Mammary epithelial cell (primary cell): ENCODE measurements at places on chromosomes 13 and 19. TPM values are rescaled to one million over a fixed set of nuclear protein-coding genes. Genes with fewer than 3 reads are reported as not detected.

Gene PRTN3
- total RNA-seq, result not detected

Gene THAP8
- total RNA-seq, result 2.3 TPM

Gene FXYD3
- total RNA-seq, result 344 TPM

Gene ZNF626
- 10.3 and 12.3 TPM in 2 replicates for total RNA-seq

Gene FGF22
- not detected in 2 replicates for total RNA-seq

Gene UNC13A
- total RNA-seq, result not detected

Gene SGCG
- total RNA-seq, result not detected

Gene TMEM272
- total RNA-seq, result not detected in 2 replicates

Gene TMPRSS9
- total RNA-seq, result not detected

Gene SPACA4
- total RNA-seq, result not detected

Gene PTH2
- total RNA-seq, result not detected

Gene CACNG6
- total RNA-seq, result not detected in 2 replicates

Gene USHBP1
- not detected for total RNA-seq

Gene ZNF225
- total RNA-seq, result 4.5 TPM

Gene RAVER1
- 27.4 and 43.0 TPM in 2 replicates for total RNA-seq

Gene IL17D
- 0.67 TPM for total RNA-seq

Gene FNDC3A
- total RNA-seq, result 40.0 and 50.0 TPM in 2 replicates

Gene PHLDB3
- 23.8 and 27.9 TPM in 2 replicates for total RNA-seq

Gene KIR2DL1
- total RNA-seq, result not detected

Gene LILRA1
- not detected for total RNA-seq

Gene GPC6
- 3.0 and 5.5 TPM in 2 replicates for total RNA-seq

Gene RFPL4AL1
- total RNA-seq, result not detected

Gene ZDHHC20
- 68.3 TPM for total RNA-seq
